ENCODE measurements at places on chromosomes 13 and 19.

- no peak for DNase-seq
Observed at GRCh38 chr19:19463348-19464117, 51.8 kb downstream of the TSSK6 start.

DNA sequence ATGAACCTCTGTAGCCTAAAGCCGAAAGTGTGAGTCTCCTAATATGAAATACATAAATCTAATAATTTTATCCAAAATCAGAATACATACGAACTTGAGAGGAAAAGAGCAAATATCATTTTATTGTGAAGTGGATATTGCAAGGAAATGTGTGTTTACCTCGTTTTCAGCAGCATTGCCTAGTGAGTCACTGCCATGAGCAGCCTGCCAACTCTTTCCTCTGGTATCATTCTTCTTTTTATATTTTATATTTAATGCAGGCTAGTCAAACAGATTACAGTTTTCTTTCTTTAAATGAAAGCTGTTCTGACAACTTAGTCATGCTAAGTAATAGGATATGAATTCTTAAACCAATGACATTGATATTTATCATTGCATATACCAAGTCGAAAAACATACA lies 44.2 kb downstream of the EDNRB start:
- no peak for DNase-seq

GRCh38 chr19:17499648-17500446 lies 11.6 kb upstream of the PGLS start:
- no peak for DNase-seq

DNA sequence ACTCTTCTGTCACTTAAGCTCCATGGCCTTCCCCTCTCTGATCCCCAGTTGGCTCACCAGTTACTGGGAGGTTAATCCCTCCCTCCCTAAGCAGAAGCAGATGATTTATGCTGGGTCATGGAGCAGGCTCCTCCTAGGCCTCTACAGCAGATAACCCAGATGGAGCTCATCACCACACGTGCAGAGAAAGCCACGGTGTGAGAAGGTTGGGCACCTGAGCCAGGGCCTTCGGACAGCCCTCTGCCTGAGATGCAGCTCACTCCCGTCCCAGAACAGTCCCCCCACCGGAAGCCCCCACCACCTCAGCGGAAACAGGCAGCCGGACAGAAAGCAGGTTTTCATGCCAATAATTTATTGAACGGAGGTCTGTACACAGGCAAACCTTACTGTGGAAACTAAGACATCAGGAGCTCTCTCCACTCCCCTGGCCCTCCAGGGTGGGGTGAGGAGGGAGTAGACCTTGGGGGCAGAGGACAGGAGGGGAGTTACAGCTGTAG lies 9.8 kb downstream of the ZNF526 start:
- DNase-seq: no peak
